Activated naive CD8-positive, alpha-beta T cell treated with anti-CD3 and anti-CD28 coated beads for 36 hours (primary cell): ENCODE measurements at places on chromosomes 7 and 10. TPM values are rescaled to one million over a fixed set of nuclear protein-coding genes. Genes with fewer than 3 reads are reported as not detected.

The BMPER gene
- total RNA-seq = not detected

The CALCR gene
- total RNA-seq = not detected

The RASSF4 gene
- total RNA-seq = 6.2 TPM

The ITIH5 gene
- total RNA-seq = not detected

The ABCF2 gene
- total RNA-seq = 85.2 TPM

The ACSM6 gene
- not detected for total RNA-seq

The POLR2J2 gene
- total RNA-seq = 6.9 TPM

The ST8SIA6 gene
- not detected for total RNA-seq

The RASA4 gene
- total RNA-seq = 53.7 TPM

The FFAR4 gene
- total RNA-seq = not detected

The ZNF282 gene
- 30.7 TPM for total RNA-seq
